RPMI8226 (cell line): ENCODE measurements at places on chromosomes 6 and 20.
A peak's percentile ranks its signal among the peaks of the same experiment; 100 is the strongest.

DNA sequence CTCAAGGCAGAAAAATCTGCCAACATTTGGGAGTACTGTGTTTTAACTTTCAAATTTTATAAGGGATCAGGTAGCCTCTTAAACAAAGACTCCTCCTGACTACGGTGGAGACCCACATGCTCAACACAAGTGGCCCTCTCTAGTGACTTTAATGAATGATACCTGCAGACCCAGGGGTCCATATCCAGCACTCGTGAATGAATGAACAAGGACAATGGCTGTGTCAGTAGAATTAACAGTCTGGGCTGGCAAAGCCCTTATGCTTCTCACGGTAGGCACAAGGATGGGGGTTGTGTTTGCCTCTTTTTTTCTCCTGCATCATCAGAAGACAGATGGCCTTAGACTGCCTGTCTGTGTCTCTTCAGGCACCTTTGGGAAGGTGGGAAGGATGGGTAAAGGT lies 112.6 kb upstream of the TRAF3IP2 start:
- no peak for DNase-seq

GRCh38 chr6:155448668-155449449 lies 6.8 kb downstream of the NOX3 start:
- DNase-seq = no peak

DNA sequence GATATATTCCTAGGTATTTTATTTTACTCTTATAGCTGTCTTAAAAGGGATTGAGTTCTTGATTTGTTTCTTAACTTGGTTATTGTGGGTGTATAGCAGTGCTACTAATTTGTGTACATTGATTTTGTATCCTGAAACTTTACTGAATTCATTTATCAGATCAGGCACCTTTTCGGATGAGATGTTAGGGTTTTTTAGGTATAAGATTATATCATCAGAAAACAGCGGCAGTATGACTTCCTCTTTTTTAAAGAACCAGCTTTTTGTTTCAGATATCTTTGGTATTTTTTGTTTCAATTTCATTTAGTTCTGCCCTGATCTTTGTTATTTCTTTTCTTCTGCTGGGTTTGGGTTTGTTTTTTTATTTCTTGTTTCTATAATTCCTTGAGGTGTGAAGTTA lies 382.4 kb upstream of the ADGRB3 start:
- no peak for DNase-seq

DNA sequence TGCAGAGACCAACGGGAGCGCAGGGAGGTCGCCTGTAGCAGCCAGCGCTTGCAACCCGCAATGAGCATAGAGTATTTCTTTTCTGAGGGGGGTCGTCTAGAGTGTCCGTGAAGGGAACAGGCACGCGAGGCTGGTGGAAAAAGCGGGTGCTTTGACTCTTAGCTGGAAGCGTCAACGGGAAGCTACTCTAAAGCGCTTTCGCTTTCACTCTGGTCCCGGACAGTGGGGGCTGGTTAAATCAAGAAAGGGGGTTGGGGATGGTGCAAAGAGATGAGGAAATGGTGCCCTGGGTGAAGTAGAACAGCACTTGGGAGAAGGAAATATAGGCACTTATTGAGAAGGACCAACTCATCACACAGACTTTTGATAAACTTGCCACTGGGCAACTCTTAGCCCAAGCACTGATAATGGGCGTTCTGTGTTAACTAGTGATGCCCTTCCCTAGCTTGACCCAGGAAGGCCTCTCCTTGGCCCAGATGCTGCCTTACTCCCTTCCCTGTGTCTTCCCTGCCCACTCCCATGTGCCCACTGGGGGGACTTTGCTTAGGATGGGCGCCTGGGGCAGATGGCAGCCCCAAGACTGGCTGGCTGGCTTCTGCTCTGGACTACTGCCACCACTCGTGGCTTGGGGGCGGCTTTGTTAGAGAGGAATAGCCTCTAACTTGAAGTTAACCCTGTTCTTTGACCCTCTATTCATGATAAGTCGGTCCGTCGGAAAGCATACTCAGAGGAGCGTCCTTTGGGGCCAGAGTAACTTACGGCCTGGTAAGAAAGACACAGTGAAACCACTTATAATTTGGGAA lies 585 bp downstream of the PSMB9 start:
- DNase-seq = peak; percentile 72

GRCh38 chr20:50153153-50153499 lies 397 bp downstream of the PEDS1 start:
- DNase-seq = peak; percentile 21

GRCh38 chr20:521860-522259 lies 21.7 kb downstream of the CSNK2A1 start:
- no peak for DNase-seq

DNA sequence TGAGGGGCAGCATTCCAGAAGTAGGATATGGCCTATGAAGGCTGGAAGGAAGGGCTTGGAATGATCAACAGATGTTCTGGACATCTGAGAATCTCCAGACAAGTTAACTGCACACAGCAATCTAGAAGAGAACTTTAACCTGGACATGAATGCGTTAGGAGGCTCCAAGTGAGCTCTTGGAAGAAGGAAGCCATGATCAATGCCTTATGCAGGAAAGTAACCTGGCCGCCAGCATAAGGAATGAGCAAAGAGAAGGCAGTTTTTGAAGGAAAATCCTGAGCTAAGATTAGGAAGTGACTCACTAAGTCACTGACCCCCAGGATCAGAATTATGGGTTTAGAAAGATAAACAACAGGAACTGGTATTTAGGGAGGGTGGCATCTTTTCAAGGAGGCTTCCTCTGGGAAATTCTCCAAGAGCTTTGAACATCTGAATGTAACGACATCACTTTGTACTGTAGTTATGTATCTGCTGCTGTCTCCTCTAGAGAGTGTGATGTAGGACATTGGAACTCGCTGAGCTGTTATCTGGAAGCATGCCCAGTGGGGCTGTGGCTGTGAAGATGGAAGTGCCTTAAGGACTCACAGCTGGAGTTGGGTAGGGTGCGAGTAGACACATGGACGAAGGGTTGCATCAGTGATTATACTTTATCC lies 236.8 kb downstream of the PACRG start:
- peak; percentile 8 for DNase-seq

DNA sequence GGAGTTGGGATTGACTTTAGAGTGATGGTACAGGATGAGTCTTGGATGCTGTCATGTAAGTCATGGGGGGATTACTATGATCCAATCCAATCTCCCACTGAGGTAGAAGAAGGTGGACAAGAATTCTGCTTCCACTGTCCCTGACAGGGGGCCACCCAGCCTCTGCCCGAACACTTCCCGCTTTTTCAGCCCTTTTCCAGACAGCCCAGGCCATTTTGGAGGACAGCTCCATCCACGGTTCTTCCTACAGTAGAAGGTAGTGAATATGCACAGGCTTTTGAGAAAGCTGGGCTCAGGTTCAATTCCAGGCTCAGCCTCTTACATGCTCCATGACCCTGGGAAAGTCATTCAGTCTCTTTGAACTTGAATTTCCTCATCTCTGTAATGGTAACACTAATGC lies 31.0 kb downstream of the TRERF1 start:
- DNase-seq = no peak

DNA sequence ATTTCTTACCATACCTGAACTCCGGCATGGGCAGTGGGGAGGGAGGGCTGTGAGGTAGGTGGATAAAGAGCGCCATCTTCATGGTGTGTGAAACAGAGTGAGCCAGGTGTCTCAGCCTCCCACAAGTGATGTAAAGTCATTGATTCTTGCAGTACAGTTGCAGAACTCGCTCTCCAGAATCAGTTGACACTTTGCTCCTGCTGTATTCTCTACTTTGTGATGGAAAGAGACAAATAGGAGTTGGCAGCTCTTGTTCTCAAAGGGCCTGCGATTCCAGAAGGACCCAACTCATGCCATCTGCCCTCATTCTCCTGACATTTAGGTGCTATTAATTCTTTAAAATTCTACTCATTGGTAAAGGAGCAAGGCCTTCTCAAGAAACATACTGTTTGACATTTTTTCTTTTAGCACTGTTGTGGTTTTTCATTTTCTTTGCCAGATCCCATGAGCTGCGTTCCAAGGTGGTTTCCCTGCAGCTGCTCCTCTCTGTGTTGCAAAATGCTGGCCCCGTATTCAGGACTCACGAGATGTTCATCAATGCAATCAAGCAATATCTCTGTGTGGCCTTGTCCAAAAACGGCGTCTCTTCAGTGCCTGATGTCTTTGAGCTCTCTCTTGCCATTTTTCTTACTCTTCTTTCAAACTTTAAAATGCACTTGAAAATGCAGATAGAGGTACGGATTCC lies 49.3 kb downstream of the ARFGEF2 start:
- DNase-seq = no peak

GRCh38 chr6:14211562-14211942 lies 94.0 kb downstream of the CD83 start:
- DNase-seq = peak; percentile 54

- DNase-seq = no peak
These were observed 39.1 kb downstream of the FAM120B start for GRCh38 chr6:170345662-170346061.

- DNase-seq = no peak
These were observed 1.4 kb downstream of the CUTA start for GRCh38 chr6:33416386-33417127.

DNA sequence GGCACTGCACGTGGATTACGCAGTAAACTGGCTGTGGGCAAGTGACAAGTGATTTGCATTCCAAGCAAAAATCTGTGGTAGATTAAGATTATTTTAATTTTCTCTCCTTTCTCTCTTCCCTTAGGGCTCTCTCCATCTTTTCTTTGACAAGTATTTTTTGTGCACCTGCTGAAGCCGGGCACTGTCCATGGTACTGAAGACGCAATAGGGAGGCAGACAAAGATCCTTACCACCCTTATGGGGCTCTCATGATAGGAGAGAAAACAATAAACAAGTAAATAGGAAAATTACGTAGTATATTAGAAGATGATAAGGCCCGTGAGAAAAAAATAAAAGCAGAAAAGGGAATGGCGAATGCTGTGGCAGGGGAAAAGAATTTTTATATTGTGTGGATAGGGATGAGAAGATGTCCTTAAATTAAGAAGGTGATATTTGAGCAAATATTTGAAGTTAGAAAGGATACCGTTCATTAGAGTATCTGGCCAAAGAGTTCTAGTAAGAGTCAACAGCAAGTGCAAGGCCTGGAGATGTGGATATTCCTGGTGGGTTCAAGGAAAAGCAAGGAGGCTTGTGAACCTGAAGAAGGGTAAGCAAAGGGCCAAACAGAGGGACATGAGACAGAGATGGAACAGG lies 146.0 kb downstream of the LAMP5 start:
- DNase-seq = peak; percentile 43

- DNase-seq = no peak
These were observed 118.7 kb upstream of the HMGN3 start for GRCh38 chr6:79353226-79353625.

- DNase-seq = peak; percentile 38
These were observed 12.9 kb downstream of the TGM2 start for GRCh38 chr20:38152175-38152620.

DNA sequence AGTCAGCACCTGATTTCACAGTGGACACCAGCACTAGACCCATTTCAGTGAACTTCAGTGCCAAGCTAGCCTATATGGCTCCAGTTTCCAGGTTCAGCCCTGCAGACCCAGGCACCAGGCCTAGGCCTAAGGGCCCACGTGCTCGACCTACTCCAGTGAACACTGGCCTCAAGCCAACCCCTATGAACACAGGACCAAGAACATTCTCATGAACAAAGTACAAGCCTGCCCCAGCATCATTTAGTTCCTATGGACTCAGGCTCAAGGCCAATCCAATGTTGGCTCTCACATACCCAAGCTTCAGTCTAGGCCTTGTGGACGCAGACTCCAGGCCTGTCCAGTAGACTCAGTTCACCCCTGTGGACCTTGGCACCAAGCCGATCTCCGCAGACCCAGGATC lies 385.5 kb downstream of the DHX35 start:
- no peak for DNase-seq

DNA sequence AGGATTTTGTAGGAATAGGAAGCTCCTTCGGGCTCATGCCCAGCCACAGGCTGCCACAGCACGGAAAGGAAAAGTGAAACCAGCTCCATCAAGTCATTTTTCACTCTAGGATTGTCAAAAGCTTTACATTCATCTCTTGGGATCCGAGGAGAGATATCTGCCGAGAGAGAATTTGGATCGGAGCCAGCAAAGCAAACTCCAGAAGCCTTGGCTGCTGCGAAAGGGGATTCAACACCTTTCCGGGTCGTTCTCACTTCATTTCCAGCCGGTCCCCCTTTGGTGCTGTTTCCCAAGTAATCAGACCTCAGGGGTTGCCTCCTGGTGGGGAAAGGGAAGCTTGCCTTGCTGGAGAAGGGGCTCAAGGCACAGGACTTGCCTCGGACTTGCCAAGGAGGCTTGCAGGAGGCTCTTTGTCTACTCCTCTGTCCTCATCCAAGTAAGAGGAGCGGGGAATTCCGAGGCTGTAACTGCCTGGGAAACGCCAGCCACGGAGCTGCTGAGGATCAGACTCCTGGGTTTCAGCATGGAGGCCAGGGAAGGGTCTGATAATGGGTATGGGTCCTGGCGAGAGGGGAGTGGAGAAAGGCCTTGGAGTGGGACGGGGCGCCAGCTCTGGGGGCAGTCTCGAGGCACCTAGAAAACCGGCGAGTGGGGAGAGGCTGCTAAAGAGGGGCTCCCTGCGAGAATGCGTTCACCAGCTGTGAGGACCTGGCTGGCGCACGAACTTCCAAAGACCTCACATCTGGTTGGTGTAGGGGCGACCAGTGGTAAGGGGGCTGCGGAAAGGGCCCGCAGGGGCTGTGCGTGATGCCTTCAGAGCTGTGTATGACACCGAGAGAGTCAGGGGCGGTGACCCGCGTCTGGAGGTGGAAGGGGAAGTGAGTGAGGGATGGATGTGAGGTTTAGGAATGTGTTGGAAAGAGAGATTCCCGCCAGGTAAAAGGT lies 702 bp downstream of the ETV7 start:
- peak; percentile 22 for DNase-seq

GRCh38 chr6:2110504-2110903 lies 134.9 kb downstream of the GMDS start:
- no peak for DNase-seq

GRCh38 chr6:137261361-137261760 lies 42.2 kb upstream of the IFNGR1 start:
- DNase-seq = no peak

DNA sequence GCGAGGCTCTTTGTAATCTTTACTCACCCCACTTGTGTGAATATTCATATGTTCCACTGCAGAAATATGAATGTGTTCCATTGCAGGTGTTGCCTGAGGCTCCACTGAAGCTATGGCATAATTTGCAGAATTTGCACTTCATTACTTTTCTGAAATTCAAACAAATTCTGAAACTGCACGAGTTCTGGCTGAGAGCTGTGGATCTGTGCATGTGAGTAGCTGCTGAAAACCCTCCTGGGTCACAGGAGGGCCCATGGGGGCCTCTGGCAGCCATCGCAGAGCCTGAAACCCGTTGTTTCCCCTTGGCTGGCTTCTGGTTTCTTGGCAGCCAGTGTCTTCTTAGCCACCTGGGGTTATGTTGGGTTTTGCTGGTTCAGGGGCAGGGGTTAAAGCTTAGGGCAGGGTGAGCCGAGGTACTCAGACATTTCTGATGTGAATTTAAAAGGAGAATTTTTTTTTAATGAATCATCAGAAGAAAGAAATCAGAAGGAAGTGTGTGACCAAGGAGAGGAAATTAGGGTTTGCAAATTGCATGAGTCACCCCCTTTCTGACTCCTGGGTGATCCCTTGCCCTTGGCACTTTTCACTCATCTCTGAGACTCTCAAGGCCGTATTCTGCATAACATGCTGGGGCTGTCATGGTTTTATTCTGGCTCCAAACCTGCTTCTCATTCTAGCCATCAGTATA lies 40.6 kb downstream of the TOX2 start:
- DNase-seq = peak; percentile 91

GRCh38 chr20:46132705-46133120 lies 14.6 kb downstream of the CD40 start:
- DNase-seq = peak; percentile 78
